ENCODE measurements at places on chromosomes 3 and 15.

DNA sequence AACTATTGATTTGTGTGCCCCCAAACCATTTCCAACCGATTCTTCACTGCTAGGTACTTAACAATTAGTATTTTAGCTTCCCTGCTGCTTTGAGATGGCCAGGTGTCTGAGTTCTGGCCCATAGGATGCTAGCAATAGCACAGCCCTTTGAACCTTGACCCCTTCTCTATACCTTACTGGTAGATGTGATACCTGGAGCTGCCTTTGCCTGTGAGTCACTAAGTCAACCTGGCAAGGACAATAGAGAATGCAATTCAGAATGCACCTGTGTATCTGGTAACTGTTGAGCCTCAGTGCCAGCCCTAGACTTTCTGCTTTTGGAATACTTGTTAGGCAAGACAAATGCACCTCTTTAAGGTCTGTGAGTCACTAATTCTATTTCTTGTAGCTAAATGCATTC, 467.4 kb downstream of the GRM7 start:
- no peak for DNase-seq

DNA sequence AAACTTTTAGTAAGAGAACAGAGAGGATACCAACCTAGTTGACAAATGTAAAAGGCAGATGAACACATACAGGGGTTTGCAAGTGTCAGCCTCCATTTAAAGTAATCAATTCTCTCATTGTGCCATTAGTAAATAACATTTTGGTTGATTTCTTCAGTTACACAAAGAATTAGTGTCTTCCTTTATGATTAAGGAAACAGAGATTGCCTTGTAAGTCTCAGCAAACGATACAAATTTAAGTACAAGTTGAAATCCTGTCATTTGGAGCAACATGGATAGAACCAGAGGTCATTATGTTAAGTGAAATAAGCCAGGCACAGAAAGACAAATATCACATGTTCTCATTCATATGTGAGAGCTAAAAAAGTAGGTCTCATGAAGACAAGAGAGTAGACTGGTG, 26.1 kb downstream of the MYO5A start:
- no peak for DNase-seq

- DNase-seq, result no peak
Measured at GRCh38 chr15:38755718-38756117, 191.1 kb upstream of the RASGRP1 start.

- DNase-seq, result no peak
Measured at GRCh38 chr3:145370870-145371269, 790.1 kb downstream of the PLOD2 start.

GRCh38 chr15:41105348-41106334, 10.4 kb downstream of the INO80 start:
- DNase-seq, result no peak

GRCh38 chr3:195160908-195161434, 110.0 kb downstream of the XXYLT1 start:
- no peak for DNase-seq

DNA sequence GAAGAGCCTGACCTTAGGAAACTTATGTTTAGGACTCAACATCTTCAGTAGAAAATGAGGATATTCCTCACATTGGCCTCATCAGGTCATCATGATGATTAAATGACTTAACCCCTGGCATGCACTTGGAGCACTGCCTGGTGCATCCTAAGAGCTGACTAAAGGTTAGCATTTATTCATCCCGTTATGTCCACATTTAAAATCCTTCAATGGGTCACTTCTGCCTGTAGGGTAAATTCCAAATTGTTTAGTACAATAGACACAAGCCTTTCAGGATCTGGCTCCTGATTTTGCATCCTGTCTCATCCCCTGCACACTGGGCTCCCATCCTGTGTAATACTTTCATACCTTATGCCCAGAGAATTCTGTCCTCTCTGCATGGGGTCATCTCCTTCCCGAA, 195.2 kb upstream of the MCTP2 start:
- no peak for DNase-seq

- peak; percentile 4 for DNase-seq
Measured at GRCh38 chr3:81485444-81485865, 276.0 kb downstream of the GBE1 start.

- DNase-seq, result no peak
Measured at GRCh38 chr3:70233112-70233511, 79.3 kb downstream of the MDFIC2 start.

DNA sequence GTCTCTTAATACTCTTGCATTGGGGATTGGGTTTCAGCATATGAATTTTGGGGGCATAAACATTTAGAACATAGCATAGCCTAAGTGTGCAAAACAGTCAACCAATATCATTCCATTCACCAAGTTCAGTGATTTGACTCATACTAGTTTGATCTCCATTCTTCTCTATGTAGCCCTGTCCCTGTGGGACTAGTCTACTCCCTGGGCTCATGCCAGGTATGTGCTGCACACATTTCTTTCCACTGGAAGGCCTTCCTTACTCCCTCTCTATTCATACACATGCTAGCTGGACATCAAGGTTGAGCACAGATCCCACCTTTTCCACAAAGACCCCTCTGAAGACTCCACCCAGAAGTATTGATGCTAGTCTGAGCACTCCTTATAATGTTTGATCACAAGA, 5.1 kb downstream of the ZDHHC23 start:
- DNase-seq, result no peak

DNA sequence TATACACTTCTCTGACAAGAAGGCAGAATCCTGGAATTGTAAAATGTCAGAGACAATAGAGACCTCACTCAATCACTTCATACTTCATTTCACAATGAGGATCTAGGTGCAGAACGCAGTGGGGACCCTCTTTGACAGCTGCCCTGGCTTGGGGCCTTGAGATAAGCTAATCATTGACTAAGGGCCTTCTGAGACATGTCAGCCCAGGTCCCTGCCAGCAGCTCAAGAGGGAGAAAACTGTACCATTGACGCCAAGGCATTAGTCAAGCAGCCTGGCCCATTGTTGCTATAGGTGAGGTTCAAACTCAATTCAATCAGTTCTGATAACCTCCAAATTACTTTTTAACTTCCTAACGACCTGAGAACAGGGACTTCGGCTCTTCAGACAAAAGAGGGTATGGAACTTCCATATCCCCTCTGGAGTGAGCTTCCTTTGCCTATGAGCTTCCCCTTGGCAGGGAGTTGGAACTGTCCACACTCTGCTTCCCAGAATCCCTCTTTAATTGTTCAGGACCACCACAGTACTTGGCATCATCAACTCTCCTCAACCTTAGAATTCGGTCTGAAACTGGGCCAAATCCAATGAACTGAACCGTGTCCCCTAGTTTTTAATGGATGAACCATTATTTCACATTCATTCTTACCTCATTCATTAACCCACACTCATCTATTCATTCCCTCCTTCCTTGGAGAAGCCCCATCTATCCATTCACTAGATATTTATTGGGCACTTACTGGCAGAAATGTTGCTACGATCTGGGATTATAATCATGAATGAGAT, 1.5 kb upstream of the CYP8B1 start:
- DNase-seq, result no peak

DNA sequence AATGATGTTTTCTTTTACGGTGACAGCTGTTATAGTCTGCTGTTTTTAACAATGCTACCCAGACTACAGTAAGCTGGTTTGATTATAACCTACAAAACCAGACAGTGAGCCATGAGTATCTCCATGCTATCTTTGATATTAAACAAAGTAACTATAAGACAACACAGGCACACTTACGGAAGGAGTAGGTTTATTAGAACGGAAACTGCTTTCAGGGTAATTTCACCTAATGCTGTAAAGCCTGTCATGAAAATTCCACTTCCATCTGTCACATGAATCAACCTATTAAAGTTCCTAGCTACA, 33.0 kb downstream of the VPS13C start:
- no peak for DNase-seq

- DNase-seq, result no peak
Measured at GRCh38 chr3:138374573-138375134, 26.3 kb downstream of the MRAS start.

- no peak for DNase-seq
Measured at GRCh38 chr3:37114251-37115145, 59.9 kb downstream of the LRRFIP2 start.

DNA sequence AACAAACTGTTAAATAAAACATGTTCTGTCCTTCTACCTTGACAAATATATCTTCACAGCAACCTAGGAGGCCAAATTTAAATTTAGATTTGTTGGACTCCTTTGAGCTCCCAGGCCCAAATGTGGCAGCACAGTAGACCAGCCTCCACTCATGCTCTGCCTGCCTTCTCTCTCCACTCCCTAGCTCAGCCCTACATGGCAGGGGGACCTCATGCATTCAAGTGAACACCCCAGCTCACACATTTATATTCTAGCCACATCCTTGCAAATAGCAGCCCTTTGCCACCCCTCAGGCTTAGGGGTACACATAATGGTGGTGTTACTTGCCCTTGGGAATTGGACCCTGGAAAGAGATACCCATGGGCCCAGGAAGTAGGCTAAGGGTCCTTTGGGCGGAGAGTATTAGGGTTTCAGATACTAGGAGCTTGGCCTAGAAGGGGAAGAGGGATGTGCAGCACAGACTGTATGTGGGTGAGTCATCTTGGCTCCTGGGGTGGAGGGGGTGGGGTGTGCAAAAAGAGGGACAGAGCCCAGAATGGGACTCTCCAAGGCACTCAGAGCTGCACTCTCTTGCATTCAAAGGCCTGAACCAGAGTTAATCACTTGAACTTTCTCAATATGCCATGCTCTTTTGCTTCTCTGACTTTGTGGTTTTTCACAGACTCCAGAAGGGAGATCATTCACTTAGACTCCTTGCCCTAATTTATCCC, 268.4 kb upstream of the ROPN1 start:
- no peak for DNase-seq

- no peak for DNase-seq
Measured at GRCh38 chr15:38564557-38565286, at the start of gene RASGRP1. RASGRP1 (minus strand) TSS chr15:38564814; CDS start chr15:38564628, 186 bp downstream.

- DNase-seq, result no peak
Measured at GRCh38 chr3:53361852-53362251, 14.5 kb upstream of the DCP1A start.

DNA sequence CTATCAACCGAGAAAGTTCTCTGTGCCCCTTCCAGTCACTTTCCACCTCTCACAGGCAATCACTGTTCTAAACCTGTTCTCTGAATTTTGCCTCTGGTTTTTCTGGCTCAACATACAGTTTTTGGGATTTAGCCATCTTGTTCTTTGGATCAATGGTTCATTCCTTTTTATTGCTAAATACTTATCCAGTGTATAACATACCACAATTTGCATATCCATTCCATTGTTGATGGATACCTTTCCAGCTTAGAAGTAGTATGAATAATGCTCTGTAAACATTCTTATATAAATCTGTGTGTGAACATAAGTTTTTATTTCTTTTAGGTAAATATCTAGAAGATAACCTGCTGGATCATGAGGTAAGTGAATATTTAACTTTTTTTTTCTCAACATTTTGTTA, 87.8 kb upstream of the FNDC3B start:
- DNase-seq, result no peak

GRCh38 chr15:57570994-57571393, 20.7 kb upstream of the MYZAP start:
- DNase-seq, result no peak

DNA sequence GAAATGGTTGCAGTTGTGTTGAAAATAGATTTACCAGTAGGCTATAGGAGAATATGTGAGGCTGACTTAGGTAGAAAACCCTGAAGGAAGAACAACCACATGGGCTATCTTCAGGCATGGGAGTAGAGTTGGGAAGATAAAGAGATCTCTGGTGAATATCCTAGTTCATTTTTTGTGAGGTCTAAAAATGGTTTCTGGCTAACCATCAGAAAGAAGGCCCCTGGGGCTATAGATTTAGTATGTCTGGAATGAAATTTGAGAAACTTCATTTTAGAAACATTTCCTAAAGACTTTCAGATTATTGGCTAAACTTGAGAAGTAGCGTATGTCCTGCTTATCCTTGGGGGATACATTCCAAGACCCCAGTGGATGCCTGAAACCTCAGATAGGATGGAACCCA, 148.2 kb downstream of the NAALADL2 start:
- DNase-seq, result no peak

DNA sequence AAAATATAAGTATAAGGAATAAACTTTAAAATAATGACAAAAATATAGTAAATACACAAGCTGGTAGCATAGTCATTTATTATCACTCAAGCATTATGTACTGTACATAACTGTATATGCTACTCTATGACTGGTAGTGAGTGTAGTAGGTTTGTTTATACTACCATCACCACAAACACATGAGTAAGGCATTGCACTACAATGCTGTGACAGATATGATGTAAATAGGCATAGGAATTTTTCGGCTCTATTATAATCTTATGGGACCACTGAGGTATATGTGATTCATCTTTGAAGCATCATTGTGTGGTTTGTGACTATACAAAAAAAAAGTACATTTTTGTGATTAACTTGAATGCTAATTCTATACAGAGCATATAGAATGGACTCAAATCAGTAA, 35.3 kb upstream of the FBN1 start:
- DNase-seq, result no peak

DNA sequence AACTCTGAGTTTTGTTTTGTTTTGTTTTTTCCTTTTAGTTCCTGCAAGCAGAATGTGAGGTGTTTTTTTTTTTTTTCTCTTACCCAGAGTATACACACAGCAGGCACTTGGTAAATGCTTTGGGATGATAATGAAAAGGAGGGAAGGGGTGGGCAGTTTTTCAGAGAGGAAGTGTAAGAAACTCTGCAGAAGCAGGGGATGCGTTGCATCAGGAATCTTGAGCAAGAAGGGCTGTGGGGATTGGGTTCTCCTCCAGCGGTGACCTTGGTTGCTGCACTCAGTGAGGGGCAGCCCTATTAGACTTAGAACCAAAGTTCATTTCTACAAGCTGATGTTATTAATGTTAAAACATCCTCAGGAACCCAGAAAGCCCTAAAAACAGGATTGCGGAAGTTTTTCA, 32.2 kb upstream of the TMEM158 start:
- DNase-seq, result no peak

- DNase-seq, result no peak
Measured at GRCh38 chr15:70066447-70066846, 31.3 kb downstream of the TLE3 start.

GRCh38 chr3:69250014-69250413, 127.6 kb upstream of the LMOD3 start:
- peak; percentile 66 for DNase-seq

GRCh38 chr3:82596805-82597204, 835.4 kb upstream of the GBE1 start:
- DNase-seq, result no peak

DNA sequence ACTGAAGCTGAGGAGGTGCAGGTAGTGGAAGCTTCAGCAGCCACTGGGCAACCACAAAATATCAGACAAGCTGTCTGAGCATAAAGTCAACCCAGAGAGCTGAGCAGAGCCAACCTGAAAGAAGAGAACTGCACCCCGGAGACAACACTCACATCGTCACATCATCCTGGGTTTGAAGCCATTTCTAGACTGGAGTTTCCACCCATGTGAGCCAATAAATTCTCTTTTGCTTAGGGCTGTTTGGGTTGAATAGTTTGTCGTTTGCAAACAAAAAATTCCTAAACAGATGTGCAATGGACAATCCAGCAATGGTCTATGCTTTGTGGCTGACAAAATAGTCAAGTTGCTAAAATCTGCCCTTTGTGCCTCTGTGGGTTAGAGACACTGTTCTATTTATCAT, 15.3 kb upstream of the RAD18 start:
- DNase-seq, result no peak

Measured in putamen (tissue), 1 donor.